ENCODE measurements at places on chromosomes 5 and 9.

- DNase-seq, result no peak
Measured at GRCh38 chr9:121773286-121773953, 122.0 kb downstream of the DAB2IP start.

GRCh38 chr5:55344392-55344992 lies 36.7 kb downstream of the MTREX start:
- DNase-seq, result no peak

DNA sequence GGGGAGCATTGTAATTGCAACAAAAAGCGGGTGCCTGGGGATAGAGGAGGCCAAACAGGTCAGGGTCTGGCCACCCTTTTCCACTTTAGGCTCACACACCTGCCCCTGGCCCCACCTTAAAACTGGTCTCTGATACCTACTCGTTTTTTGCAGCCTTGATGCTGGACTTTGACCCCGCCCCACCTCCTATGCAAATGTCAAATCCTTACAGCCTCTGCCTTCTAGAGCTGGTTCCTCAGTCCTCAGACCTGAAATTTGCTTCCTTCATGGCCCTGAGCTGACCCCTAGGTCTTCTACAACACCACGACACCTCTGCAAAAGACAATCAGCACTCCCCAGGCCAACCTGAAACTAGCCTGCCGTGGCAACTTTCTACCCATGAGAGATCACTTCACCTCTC lies 37.7 kb downstream of the SMIM23 start:
- peak; percentile 19 for DNase-seq

DNA sequence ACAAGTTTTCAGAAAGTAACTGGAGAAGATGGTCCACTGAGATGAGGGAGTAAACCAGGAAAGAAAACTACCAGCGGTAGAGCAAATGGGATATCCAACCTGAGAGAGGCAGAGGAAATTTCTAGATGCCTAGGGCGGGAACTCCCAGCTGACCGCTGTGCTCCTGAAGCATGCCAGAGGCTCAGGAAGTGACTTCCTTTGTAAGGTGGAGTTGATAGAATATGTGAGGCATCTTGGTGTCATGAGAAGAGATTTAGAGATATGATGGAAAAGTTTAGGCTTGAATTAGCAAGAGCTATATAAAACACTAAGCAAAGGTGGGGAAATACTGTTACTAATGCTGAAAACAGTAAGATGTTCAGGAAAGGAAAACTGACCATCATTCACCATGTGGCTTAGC lies 124.1 kb downstream of the C9orf152 start:
- DNase-seq, result no peak

GRCh38 chr5:73365301-73365853 lies 83.2 kb downstream of the FOXD1 start:
- DNase-seq, result peak; percentile 87

DNA sequence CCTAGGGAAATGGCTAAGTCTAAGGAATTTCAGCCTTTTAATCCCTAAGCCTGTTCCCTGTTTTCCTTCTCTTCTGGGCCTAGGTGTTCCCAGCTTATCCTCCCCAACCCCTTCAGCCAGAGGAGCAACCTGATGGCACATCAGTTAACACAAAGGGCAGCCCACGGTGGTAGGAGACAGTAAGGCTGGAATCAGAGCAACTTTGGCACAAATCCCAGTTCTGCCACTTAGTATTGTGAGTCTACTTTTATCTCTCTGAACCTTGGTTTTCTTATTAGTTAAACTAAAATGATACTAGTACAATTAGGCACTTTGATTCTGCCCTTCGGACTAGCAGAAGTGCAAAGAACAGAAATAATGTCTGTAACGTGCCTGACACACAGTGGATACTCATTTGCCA lies 246.8 kb downstream of the SAXO1 start:
- no peak for DNase-seq
